ENCODE measurements at places on chromosomes 13 and 19.

DNA sequence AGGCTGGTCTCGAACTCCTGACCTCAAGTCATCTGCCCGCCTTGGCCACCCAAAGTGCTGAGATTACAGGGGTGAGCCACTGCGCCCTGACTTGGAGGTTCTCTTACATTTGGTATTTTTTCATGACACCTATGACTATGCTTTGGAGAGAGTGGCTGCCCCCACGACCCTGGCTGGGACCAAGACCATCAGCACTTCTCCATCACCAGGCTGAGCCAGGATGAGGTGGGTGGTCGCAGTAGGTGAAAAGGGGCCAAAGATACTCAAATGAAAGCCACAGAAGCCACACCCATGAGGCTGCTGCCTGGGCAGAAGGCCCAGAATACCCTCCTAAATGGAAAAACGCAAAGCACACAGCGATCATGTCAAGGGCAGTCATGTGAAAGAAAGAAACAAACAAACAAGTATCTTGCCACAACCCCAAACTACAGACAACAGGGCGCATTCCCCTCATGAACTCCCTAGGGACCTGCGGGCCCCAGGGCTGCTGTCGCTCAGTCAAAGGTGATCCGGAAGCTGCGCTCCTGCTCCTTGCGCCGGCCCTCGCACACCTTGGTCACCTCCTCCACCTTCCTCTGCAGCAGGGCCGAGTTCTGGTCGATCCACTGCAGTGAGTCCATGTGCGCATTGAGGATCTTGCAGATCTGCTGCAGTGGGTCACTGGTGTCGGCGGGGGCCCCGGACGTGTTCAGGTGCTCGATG lies 11.2 kb upstream of the IL4I1 start:
- peak; percentile 12 for DNase-seq

GRCh38 chr13:111484959-111485358 lies 164.5 kb downstream of the TEX29 start:
- DNase-seq, result no peak

DNA sequence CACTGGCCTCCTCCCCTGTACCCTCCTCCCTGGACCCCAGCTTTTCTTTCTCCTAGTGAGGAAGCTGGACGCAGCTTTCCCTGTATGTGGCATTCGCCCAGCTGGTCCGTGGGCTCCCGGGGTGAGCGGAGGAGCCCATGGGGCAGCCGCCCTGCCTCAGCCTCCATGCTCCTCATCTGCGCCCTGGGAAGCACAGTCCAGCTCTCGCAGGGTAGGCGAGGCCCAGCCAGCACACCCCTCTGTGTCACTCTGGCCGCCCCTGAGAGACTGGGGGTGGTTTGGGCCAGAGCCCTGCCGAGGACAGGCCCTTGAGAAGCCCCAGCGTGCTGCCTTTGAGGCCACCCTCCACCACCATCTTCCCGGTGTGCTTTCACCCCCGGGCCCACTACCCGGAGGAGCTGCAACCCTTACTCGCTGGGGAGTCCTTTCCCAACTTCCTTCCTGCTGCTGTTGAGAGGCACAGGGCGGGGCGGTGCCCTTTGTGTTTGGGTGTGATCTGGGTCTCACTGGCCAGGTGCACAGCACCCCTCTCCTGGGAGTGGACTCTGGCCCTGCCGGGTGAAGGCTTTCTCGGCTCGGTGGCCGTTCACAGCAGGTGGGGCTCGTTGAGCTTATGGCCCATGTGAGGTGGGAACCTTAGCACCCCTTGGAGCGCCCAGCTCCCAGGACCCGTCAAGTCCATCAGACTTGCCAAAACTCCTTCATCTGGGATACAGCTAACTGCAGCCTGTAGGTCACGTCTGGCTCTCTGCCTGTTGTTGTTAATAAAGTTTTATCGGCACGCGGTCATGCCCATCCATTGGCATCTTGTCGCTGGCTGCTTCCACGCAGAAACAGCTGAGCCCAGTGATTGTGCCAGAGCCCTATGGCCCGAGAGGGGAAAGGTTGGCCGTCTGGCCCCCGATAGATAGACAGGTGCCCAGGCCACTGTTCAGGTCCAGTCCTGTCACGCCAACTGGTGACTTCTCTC lies 3.2 kb downstream of the NCLN start:
- DNase-seq, result no peak

- no peak for DNase-seq
These were observed at the start of gene ZNF99 for GRCh38 chr19:22783651-22784410. Gene ZNF99, minus strand, starts transcription at chr19:22784151. Its CDS starts 135 bp downstream, at chr19:22784016.

- peak; percentile 6 for DNase-seq
These were observed 17.0 kb downstream of the KL start for GRCh38 chr13:33033051-33033812.

DNA sequence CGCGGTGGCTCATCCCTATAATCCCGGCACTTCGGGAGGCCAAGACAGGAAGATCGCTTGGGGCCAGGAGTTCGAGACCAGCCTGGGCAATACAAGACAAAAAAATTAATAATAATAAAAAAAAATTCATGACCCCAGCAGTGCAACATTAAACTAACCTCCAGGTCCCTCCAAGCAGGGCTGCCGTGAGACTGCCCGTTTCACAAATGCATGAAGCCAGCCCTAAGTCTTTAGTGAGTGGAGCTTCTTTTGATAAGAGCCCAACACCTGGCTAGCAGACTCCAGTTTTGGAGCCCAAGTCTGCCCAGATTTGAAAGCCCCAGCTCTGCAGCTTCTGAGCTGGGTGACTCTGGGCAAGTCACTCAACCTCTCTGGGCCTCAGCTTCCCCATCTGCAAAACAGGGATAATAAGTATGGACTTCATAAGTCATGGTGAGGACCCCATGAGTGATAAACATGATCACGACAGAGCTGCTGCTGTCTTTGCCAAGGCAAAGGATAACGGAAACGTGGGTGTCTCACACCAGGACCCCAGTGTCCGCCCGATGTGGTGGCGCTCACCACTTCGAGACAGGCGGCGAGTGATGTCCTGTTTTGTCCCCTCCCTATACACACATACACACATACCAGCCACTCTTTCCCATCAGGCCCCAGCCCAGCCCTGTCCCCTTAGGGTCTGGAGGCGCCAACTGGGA lies 38.4 kb upstream of the NANOS3 start:
- DNase-seq, result no peak

- DNase-seq, result peak; percentile 27
These were observed 591 bp downstream of the ZNF823 start for GRCh38 chr19:11737964-11738745.

- DNase-seq, result no peak
These were observed 114.9 kb upstream of the SOX1 start for GRCh38 chr13:111952032-111952431.

GRCh38 chr19:10718205-10719196 lies 622 bp downstream of the DNM2 start:
- peak; percentile 11 for DNase-seq

DNA sequence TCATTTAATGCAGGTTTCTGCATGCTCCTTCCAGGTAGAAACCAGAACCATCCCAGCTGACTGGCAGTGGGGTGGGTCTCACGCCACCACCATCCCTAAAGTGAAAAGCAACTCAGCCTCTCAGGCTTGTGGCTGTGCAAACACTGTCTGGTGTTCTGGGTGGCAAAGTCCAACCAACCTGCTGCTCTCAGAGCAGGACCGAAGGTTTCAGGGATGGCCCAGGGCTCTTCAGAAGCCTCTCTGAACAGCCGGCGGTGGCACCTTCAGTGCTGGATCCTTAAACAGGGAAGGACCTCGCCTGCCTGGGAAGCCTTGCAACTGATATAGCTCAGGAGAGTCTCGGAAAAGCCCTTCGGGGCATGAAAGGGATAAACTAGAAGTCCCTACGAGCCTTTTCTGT lies 100.8 kb downstream of the COL4A1 start:
- no peak for DNase-seq

- no peak for DNase-seq
These were observed 478 bp downstream of the CLC start for GRCh38 chr19:39737351-39737750.

GRCh38 chr19:16495982-16496612 lies at the start of the genes C19orf44 and CALR3:
Gene C19orf44, plus strand, starts transcription at chr19:16496394. Its CDS starts 4,399 bp downstream, at chr19:16500793.
Gene CALR3, minus strand, starts transcription at chr19:16496167. Its CDS starts 38 bp downstream, at chr19:16496129.
- peak; percentile 98 for DNase-seq

DNA sequence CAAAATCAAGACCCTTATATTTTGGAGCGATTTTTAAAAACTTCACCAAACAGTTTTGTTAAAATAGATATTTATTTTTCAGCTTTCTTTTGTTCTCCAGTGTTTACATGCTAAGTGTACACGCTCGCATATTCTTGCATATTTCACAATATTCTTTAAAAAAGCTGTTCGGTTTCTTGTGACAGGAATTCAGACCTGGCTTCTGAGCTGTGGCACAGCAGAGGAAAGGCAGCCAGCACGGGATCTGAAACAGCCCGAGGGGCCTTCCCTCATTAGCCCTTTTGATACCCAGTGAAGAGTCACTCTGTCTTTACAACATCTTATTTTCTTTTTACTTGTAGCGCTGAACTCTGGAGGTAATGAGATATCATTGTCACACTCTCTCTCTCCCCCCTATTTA lies 234.0 kb downstream of the B3GLCT start:
- DNase-seq, result no peak

DNA sequence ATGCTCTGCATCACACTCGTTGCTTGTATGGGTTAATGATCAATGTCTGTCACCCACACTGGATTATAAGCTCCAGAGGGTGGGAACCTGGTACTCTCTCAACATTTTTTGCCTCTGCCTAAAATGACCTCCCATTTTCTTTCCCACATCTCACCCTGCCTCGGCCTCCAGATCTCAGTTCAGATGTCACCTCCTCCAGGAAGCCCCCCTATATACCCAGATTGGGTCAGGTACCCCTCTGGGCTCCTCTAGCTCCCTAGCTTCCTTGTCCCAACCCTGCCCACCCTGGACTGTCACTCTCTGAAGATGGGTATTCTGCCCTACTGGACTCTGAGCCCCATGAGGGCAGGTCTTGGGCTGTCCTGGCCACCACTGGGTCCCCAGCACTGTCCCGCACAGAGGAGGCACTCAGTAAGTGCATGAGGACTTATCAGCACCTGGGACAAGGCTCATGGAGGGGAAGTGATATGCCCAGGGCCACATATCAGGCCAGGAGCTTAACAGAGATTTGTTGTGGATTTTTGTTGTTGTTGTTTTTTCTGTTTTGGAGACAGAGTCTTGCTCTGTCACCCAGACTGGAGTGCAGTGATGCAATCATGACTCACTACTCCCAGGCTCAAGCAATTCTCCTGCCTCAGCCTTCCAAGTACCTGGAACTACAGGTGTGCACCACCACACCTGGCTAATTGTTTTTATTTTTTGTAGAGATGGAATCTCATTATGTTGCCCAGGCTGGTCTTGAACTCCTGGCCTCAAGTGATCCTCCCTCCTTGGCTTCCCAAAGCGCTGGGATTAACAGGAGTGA lies 23.8 kb downstream of the PRKD2 start:
- no peak for DNase-seq

- no peak for DNase-seq
These were observed 36.6 kb upstream of the EPHX3 start for GRCh38 chr19:15268928-15269253.

- DNase-seq, result no peak
These were observed 462.9 kb downstream of the ITGBL1 start for GRCh38 chr13:101915331-101915730.

DNA sequence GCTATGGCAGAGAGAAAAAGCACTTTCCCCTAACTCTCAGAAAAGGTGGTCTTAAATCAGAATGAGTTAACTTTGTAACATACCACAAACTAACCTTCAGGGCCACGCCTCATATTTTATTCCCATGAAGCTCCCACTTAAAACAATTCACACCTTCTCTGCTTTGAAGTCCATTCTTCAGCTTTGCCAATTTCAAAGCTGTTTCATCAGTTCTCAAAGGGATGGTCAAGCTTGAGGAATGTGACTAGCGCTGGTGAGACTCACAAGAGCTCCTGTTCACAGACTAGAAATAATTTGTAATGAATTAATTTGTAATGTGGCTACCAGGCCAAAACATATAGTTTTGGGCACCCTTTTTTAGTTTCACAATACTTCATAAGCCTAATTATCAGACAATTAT lies 68.2 kb downstream of the STK24 start:
- no peak for DNase-seq

DNA sequence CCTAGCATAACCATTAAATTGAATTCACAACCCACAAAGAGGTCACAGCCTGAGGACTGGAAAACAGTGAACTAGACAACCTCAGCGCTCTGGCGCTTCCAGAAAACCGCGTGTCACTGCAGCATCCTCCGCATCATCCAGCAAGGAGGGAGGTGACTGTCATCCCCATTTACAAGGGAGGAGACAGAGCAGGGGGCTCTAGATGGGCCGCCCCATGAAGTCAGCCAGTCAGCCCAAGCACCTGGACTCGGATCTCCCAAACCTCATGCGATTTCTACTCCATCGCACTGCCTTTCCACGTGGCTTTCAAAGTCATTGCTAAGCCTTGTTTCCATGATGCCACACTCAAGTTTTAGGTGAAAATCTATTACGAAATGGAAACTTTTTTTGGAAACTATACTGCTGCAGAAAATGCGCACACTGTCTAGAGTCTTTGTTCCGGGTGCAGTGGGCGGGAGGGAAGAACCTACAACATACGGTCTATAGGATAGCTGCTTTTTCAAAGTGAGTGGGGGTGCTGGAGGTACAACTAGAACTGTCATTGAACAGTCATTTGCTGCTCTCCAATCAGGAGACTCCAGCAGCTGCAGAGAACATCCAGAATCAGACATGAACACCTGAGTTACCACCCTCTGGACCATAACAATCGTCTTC lies 2.8 kb downstream of the AP3D1 start:
- peak; percentile 12 for DNase-seq

DNA sequence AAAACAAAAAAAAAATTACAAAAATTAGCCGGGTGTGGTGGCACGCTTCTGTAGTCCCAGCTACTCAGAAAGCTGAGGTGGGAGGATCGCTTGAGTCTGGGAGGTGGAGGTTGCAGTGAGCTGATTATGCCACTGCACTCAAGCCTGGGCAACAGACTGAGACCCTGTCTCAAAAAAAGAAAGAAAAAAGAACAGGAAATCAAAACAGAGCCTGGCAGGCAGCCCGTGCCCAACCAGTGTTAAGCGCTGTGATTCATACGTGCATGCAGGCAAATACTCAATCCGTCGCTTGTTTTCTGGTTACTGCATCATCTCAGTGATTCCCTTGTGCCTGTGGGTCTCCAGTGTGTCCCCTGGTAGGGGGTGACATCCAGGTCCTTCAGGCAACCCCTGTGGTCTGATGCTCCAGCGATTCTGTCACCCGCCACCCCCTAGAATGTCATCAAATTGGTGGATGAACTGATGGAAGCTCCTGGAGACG lies 18.1 kb downstream of the DDX39A start:
- DNase-seq, result no peak

DNA sequence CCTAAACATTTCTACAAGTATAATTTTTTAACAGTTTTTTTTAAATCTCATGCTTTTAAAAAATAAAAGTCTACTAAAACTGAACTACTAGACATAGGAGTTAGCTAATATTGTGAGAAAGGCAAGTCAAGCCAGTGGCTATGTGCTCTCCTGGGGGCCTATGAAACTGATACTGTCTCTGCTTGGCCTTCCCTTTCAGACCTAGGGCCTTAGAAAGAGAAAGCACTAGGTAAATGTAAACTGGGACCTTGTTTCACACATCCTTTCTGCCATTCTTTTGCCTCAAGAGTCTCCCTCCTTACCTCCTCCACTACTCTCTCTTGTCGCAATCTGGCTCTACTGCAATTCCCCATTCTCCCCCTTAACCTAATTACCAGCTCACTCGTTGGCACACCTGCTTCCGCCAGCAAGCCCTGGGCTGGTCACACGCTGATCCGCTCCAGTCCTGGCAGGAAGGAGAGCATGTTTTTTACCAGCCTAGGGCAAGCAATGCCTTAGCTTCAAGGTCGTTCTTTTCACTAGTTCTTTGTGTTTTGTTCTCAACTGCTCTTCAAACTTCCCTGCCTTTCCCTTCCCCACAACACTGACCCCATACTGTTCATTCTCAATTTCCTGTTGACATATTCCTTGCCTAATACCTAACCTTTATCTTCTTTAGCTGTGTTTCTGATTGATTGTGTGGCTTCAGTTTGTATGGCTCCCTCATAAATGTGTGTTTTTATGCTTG lies 23.1 kb downstream of the TBC1D4 start:
- no peak for DNase-seq

- no peak for DNase-seq
These were observed 44.6 kb downstream of the GGACT start for GRCh38 chr13:100543872-100544602.

Measured in CD4-positive, alpha-beta T cell treated with Interferon alpha-2 for 1 hour (primary cell).